Suppressor macrophage treated with lipopolysaccharide for 4 hours (primary cell): ENCODE measurements at places on chromosomes 5 and 9.
A peak's percentile ranks its signal among the peaks of the same experiment; 100 is the strongest.

- DNase-seq: no peak
Observed at GRCh38 chr9:91094324-91095088, 267.2 kb downstream of the AUH start.

DNA sequence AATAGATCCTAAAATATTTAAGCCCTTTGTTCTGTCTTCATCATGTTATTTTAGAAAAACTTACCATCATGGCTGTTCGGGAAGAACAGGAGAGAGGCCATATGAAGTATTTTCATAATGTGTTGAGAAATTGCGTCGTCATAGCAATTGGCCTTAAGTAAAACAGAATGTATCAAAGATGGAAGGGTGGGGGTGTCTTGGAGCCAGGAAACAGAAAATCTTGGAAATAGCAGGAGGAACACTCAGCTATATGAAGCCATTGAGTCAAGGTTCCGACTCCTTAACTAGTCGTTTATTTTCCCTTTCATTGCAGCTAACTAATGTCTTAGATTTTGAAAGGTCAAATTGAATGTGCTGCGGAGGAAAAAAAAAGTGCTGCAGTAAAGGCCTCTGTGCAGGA is 1.3 kb downstream of the SPTAN1 start:
- DNase-seq: peak; percentile 52

- no peak for DNase-seq
Observed at GRCh38 chr5:32109236-32109635, 64.9 kb downstream of the GOLPH3 start.

GRCh38 chr5:119949426-119949999 is 320.2 kb downstream of the FAM170A start:
- DNase-seq: no peak

GRCh38 chr9:99008203-99008602 is 64.5 kb downstream of the COL15A1 start:
- DNase-seq: no peak

- no peak for DNase-seq
Observed at GRCh38 chr9:1748407-1748806, 266.7 kb upstream of the SMARCA2 start.

DNA sequence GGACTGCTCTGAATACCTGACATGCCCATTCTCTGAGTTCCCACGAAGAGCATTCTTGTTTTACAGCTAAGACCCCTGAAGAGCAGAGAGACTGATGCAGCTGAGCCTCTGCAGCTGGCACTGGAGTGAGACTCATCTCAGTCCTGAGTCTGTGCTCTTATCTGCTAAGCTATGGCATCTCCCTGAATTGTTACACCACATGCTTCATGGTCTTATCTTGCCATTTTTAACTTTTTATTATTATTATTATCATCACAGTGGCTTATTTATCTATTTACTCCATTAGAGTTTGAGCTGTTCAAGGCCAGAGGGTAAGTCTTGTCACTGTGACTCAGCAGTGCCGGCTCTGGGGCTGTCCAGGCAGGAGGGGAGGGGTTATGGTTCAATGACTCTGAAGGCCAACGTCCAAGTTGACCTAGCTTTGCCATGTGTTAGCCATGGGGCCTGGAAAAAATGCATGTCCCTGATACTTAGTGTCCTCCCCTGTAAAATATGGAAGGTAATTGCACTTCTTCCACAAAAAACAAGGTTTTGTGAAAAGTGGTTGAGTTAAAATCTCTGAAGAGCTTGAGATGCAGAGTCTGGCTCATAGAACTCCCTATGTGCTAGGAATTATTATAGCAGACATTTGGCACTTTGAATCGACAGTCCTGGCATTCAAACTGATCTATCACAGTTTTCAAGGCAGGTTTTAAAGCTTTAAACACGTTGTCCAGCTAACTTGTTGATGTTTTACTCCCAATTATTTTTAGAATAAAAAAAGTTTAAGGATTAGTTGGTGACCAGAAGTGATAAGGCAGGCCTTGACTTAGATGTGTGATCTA is 94.6 kb downstream of the ALDH1A1 start:
- peak; percentile 15 for DNase-seq

DNA sequence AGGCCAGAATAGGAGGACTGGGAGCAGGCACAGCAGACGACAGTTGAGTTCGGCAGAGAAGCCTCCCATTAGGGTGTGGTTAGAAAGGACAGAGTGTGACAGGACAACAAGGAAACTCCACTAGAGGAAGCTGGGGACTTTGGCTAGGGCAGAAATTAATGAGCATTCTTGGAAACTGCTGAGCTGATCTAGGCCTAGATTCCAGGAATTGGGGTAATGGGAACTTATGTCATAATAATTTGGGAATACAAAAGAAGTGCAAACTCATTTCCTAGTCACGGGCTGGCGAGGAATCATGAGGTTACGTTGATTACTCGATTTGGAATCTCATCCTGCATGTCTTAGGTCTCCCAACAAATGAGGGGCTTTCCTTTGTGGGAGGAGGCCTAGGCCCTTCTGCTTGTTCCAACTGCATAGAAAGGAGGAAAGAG is 144.6 kb upstream of the RPS23 start:
- DNase-seq: peak; percentile 86

- DNase-seq: no peak
Observed at GRCh38 chr5:151318850-151319732, 15.5 kb upstream of the SLC36A3 start.

DNA sequence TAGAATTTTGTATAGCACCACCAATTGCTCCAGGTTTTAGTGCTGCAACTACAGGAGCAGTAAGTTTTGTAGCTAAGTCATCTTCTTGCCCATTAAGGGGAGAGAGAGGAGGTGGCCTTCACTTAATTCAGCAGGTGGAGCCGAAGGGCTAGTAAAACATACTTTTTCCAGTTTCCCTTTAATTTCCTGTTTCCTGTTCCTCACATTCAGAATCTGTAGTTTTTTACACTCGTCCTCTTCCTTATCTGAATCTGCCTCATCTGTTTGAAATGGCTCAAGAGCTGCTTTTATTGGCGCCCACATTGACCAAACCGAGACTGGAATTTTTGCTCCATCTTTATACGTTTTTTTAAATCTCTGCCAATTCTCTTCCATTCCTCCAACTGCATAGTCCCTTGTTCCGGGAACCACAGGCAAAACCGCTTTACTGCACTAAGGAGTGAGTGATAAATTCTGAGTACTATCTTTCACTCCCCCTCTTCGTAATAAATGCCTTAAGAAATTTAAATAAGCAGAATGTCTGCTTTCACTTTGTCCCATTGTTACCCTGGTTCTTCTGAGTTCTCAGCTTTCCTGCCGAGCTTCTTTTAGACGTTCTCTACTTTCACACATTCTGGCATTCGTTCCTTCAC is 133.9 kb downstream of the DROSHA start:
- DNase-seq: no peak

DNA sequence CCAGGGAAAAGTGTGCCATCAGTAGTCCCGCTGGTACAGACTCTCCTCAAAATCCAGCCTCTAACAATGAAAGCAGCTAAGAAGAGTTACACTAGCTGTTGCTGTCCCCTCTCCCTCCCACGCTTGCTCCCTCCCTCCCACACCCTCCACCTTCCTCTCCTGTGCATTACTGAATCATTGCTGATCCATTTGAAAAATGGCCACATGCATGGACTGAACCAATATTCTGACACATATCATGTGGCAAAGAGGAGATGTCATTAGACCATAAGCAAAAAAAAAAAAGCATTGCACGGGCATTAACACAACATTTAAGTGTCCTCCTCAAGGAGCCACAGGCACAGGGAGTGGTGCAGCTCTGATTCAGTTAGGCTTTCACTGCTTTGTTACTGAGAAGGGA is 37.9 kb downstream of the LHFPL2 start:
- DNase-seq: no peak

- DNase-seq: peak; percentile 19
Observed at GRCh38 chr9:83622433-83622938, 457 bp upstream of the IDNK start.

GRCh38 chr5:127440831-127441230 is 76.6 kb upstream of the PRRC1 start:
- no peak for DNase-seq

- no peak for DNase-seq
Observed at GRCh38 chr9:68771376-68771775, 66.3 kb downstream of the PIP5K1B start.

DNA sequence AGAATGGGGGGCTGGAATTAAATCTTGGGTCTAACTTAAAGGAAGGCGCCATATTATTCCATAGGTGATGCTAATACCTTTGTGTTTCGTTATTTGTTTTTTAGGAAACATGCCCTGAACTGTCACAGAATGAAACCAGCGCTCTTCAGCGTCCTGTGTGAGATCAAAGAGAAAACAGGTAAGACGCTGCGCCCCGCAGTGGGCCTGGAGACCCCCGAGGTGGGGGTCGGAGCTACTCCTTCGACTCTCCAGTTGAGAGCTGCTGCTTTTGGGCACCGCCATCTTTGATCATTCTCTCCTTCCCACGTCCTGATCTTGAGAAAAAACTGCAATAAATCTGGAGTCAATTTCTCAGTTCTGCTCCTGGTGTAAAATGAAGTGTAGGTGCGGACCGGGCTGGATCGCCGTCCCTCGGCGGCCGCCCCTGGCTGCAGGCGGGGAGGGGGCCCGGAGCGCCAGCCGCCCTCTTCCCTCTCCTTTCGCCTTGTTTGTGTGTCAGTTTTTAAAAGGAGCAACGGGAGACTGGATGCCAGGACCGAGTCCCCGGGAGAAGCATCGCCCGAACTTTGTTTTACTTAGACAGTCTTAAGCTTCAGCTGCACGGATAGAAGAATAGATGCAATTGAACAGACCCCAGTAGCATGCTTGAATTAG is 1.4 kb downstream of the PBX3 start:
- DNase-seq: no peak

- peak; percentile 74 for DNase-seq
Observed at GRCh38 chr5:168679515-168679920, 100.3 kb upstream of the PANK3 start.

DNA sequence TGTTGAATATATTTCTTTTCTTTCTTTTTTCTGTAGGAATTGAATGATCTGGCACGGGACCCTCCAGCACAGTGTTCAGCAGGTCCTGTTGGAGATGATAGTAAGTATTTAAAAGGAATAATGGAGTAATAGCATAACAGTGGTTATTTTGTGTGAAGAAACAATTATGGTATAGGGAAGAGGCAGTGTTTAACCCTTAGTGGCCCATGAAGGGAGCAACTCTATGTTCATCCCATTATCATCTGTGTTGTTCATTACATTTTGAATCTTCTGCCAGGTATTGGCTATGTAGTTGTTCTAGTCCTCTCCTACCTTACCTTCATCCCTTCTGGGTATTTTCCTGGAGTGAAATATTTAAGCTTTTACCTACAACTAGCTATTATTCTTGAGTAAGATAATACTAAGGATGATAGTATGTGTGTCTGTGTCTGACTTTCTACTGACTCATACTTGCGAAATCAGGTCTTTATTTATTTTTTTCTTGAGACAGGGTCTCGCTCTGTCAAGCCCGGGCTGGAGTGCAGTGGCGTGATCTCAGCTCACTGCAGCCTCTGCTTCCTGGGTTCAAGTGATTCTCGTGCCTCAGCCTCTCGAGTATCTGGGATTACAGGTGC is 39.3 kb downstream of the UBE2D2 start:
- peak; percentile 11 for DNase-seq

DNA sequence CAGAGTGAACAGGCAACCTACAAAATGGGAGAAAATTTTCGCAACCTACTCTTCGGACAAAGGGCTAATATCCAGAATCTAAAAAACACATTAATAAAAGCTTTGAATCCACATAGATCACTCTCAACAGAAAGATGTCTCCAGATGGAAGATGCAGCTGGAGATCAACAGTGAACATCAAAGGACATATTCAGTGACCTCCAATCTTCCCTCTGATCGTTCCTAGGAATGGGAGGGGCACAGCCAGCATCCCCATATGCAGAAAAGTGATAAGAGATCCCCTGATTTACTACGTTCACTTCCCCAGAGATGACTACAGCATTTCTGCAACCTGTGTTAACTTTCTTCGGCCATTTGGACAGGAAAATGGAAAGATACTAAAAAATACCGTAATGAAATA is 21.2 kb downstream of the OXCT1 start:
- DNase-seq: no peak

DNA sequence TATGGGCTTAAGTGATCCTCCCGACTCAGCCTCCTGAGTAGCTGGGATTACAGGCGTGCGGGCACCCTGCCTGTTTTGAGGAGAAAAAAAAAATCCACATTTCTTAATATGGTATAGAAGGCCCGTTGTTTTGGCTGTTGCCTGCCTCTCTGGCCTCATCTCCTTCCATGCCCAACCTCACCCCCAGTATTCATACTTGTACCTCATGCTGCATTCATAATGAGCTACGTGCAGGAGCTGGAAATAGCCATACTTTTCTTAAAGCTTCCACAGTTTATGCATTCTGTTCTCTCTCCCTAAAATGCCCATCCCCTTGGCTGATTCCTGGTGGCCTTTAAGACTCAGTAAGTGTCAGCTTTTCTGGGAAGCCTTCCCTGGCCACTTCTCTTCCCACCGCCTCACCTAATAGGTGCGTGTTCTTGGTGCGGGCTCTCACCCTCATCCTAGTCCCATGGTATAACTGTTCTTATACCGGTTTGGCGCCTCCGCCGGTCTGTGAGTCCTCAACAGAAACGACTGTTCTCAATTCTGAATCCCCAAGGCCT is 2.1 kb upstream of the TPM2 start:
- DNase-seq: no peak

- no peak for DNase-seq
Observed at GRCh38 chr5:81839034-81839433, 88.1 kb upstream of the SSBP2 start.

GRCh38 chr5:542319-543311 is 18.4 kb upstream of the SLC9A3 start:
- DNase-seq: no peak

DNA sequence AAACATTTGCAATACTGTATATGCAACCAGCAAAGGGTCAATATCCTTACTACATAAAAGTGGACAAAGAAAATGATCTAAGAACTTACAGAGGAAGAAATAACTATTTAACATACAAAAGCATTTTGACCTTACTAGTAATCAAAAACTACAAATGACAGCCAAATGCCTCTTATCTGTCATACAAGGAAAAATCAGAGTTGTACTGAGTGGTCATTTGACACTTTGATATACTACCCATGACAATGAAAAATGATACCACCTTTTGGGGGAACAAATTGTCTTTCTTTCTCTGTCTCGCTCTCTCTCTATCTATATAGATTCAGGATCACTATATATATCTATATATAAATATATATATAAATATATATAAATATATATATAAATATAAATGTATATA is 50.4 kb upstream of the ZSWIM6 start:
- no peak for DNase-seq

DNA sequence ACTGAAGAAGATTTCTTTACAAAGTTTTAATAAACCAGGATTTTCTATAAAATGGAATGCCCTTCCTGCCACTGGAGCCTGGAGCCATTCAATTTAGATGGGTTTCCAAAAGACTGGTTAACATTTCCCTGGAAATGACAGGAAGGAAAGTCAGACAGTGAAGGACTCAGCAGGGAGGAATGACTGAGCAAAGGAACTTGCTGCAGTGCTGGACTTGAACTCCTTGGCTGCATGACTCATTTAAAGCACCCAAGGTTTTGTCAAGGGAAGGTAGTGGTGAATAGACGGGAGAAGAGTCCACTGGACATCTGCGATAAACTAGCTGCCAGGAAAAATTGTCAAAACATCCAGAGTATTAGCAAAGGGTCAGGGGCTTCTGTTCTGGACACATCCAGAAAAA is 163.8 kb upstream of the SLC28A3 start:
- DNase-seq: no peak
